Cardiac ventricle fibroblast (primary cell): ENCODE measurements at places on chromosomes 13 and 19. TPM values are rescaled to one million over a fixed set of nuclear protein-coding genes. Genes with fewer than 3 reads are reported as not detected.

Gene ICAM4
- total RNA-seq, result 0.10 and 0.50 TPM in 2 replicates

Gene TRPC4
- total RNA-seq, result 0.10 and 0.44 TPM in 2 replicates

Gene ICAM5
- total RNA-seq, result 0.56 and 1.3 TPM in 2 replicates

Gene ZNF460
- total RNA-seq, result 43.2 and 46.7 TPM in 2 replicates

Gene SLITRK1
- total RNA-seq, result not detected in 2 replicates

Gene LACC1
- 3.8 and 6.6 TPM in 2 replicates for total RNA-seq

Gene APOC1
- total RNA-seq, result 182 and 266 TPM in 2 replicates

Gene GJA3
- not detected in 2 replicates for total RNA-seq

Gene SCAF1
- 34.4 and 36.1 TPM in 2 replicates for total RNA-seq

Gene IGSF23
- not detected in 2 replicates for total RNA-seq

Gene MBD3L2
- not detected in 2 replicates for total RNA-seq

Gene TNFSF11
- 0.62 and 1.6 TPM in 2 replicates for total RNA-seq

Gene CEACAM7
- not detected in 2 replicates for total RNA-seq

Gene CADM4
- 0.81 and 1.2 TPM in 2 replicates for total RNA-seq

Gene SLAIN1
- total RNA-seq, result not detected in 2 replicates

Gene NUDT19
- 11.1 and 16.3 TPM in 2 replicates for total RNA-seq

Gene ZSCAN4
- total RNA-seq, result not detected in 2 replicates

Gene APC2
- 0.12 and 0.20 TPM in 2 replicates for total RNA-seq

Gene GPR12
- total RNA-seq, result not detected in 2 replicates

Gene LRG1
- 1.4 and 1.5 TPM in 2 replicates for total RNA-seq

Gene C19orf85
- total RNA-seq, result not detected in 2 replicates

Gene FCHO1
- total RNA-seq, result 0.50 and 0.68 TPM in 2 replicates

Gene KLK10
- total RNA-seq, result 1.8 TPM in 1 of 2 replicates, not detected in the other

Gene SYNGR4
- not detected in 2 replicates for total RNA-seq

Gene TNFRSF19
- 15.9 and 18.2 TPM in 2 replicates for total RNA-seq

Gene DENND1C
- not detected in 2 replicates for total RNA-seq

Gene RUBCNL
- total RNA-seq, result 0.12 and 0.64 TPM in 2 replicates

Gene KLK4
- not detected in 2 replicates for total RNA-seq

Gene KIR2DL1
- not detected in 2 replicates for total RNA-seq

Gene EBI3
- not detected in 2 replicates for total RNA-seq

Gene CCDC70
- not detected in 2 replicates for total RNA-seq

Gene ARHGEF7
- 22.8 and 26.9 TPM in 2 replicates for total RNA-seq
